Nucleus accumbens (tissue), 56 donors: ENCODE measurements at places on chromosomes 5 and 9.

- DNase-seq: no peak
These were observed 74.9 kb upstream of the NIPAL4 start for GRCh38 chr5:157384971-157385709.

GRCh38 chr5:42912184-42912798, 100.6 kb upstream of the SELENOP start:
- no peak for DNase-seq

GRCh38 chr5:8213701-8214240, 344.8 kb downstream of the MTRR start:
- no peak for DNase-seq

DNA sequence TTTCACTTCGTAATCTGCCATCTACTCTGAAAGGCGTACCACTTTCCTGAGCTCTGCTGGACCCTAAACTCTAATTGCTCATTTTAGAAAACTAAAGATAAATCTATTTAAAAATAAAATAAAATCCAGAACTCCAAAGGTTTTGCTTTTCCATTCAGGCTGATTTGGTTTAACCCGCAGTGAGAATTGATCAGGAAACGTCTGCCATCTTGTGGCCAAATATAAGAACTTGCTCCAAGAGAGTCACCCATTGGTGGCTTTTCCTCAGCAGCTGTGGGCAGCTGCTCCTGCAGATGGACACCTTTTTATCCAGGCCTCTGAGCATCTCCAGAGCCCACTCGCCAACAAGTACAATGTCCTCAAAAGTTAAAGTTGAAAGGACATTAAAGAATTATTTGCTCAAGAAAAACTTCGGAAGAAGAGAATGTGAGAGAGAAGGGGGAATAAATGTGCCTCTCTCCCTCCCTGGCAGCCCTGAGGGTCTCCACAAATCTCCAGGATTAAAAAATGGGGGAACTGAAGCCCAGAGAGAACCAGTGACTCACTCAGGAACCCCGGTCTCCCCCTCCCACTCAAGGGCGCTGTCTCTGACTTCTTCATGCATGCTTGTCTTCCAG, 4.1 kb downstream of the SAXO1 start:
- DNase-seq: no peak

- DNase-seq: no peak
These were observed 1.0 kb upstream of the NIM1K start for GRCh38 chr5:43190755-43191603.

DNA sequence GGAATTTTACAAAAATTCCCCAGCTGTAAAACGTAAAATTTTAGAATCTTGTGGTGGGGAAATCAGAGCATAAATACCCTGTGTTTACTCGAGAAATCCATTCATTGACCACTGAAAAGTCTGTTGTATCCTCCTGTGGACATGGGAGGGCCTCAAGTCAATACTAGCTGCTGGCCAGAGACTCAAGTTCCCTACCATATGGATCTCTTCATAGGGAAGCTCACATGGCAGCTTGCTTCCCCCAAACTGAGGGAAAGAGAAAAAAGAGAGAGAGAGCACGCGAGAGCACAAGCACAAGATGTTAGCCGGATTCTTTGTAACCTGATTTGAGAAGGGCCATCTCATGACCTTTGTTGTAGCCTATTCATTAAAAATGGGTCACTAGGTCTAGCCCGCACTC, 591.9 kb downstream of the LRRC70 start:
- no peak for DNase-seq

DNA sequence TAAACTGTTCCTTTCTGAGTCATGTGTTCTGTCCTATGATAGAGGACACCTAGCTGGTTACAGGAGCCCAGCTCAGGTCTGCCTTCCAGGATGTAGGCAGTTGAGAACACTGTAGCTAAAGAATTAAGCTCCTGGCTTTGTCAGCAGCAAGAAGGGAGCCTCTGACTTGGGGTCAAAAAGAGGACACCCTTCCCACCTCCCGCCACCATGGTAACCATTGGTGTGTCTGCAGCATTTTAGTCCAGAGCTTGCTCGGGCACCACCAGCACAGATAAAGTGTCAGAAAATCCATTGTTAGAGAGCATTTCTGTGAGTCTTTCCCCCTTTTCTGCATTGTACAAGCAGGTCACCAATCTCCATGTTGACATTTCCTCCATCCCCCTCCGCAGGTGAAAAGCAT, 181.7 kb downstream of the DOCK8 start:
- DNase-seq: no peak

- DNase-seq: no peak
These were observed 56.1 kb downstream of the HRH2 start for GRCh38 chr5:175713930-175714329.

DNA sequence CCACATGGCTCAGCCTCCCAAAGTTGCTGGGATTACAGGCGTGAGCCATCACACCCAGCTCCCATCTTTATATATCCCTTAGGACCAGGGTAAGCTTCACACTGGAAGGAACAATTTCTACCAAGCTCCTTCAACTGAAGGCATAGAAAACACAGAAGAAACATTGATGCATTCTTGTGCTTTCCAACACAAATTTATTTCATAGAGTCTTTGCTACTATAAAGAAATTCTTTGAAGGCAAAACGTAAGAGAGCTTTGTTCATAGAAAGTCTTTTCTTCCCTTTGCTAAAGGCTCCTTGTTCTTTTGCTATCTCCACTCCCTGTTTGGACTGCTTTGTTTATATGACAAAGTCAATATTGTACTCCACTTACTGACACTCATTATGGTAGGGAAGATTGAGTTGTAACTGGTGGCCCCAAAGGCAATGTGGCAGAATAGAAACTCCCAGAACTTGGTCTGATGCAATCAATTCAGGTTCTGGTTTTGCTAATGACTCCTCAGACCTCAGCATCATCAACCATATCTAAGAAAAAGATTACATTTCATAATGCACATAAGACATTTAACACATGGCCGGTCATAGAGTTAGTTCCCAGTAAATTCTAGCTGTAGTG, 97.4 kb upstream of the CLINT1 start:
- DNase-seq: no peak

DNA sequence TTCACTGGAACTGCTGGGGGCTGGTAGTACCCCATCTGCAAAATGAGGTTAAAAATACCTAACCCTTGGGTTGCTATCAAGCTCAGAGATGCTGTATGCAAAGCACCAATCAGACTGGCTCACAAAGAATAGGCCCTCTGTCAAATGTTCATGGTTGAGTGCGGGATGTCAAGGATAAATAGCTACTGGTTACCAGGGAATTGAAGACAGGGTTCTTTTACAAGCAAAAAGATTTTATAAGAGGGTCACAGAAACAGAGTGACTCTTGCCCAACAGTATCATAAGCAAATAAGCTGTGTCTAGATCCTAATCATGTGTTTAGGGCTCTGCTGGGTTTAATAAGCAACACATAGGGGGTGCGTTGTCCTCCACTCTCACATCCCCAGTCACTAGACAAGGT, 11.9 kb downstream of the SYK start:
- no peak for DNase-seq

DNA sequence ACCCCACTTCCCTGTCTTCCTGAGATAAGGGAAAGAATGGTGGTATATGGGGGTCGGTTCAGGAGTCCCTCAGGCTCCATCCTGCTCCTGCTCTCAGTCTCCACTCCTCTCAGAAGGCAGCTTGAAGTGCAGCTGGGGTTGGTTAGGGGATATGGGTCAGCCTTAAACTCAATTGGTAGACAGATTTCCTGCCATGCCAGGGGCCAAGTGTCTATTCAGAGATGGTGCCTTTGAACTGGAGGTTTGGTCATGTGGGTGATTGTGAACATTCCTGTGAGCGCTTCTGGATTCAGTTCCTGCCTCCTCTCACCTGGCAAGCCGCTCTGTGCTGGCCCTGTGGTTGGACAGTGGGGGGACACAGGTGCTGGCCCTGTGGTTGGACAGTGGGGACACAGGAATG, 35.1 kb downstream of the CACNA1B start:
- DNase-seq: no peak

GRCh38 chr5:36089989-36090388, 23.3 kb upstream of the UGT3A2 start:
- DNase-seq: no peak

DNA sequence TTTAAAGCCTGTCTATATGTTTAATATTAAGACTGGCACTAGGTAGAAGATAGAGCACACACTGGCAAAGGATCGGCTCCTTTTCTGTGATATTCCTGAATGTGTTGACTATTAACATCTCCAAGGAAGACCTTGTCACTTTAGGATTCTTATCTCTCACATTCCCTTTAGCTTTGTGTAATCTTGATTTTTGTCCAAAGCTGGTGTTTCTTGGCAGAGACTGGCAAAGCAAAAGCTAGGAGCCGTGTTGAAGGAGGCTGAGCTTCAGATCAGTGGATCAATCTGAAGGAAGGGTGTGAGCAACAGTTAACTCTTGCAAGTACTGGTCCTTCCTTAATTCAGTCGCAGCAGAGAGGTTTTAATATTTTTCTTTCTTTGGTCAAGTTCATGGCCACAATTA, 830.4 kb upstream of the ZNF608 start:
- DNase-seq: no peak

GRCh38 chr5:118144540-118144939, 843.8 kb downstream of the DTWD2 start:
- no peak for DNase-seq

GRCh38 chr9:18126831-18127498, 347.0 kb upstream of the ADAMTSL1 start:
- no peak for DNase-seq

GRCh38 chr9:136798708-136799078, 2.6 kb downstream of the CCDC183 start:
- no peak for DNase-seq

DNA sequence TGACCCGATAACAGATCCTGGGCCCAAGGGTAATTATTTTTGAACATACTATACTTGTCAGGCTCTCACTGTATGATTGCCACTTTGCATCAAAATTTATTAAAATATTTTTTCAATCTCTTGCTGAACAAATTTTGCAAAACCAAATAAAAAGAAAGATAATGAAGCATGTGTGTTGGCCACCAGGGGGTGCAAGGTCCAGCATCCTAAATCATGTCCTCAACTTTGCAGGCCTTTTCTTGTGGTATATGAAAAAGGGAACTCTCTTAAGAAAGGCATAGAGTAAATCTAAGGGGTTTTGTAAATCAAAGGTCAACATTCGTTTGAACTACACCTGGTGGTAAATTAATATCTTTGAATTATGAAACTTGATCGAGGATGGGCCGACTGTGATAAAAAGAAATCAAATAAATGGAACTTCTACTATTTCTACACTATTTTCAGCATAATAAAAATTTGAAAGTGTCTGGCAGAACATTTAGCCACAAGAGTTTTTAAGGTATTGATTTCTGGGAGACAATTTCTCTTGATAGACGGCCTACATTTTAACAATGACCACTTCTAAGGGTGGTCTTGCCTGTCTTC, 676.5 kb downstream of the DMRTA1 start:
- no peak for DNase-seq

DNA sequence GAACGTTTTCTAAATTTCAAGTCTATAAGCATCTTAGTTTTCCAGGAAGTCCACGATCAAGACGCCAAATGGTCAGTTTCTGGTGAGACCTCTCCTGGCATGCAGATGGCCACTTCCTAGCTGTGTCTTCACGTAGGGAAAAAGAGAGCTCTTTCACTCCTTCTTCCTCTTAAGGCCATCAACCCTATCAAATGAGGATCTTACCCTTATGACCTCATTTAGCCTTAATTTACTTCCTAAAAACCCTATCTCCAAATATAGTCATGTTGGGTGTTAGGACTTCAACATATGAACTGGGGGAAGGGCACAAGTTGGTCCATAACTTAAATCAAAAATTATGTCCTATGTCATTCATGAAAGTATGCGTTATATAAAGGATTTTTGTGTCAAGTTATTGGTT, 229.5 kb downstream of the ARL15 start:
- DNase-seq: no peak

GRCh38 chr9:95721061-95721531, 154.4 kb upstream of the ERCC6L2 start:
- DNase-seq: no peak

DNA sequence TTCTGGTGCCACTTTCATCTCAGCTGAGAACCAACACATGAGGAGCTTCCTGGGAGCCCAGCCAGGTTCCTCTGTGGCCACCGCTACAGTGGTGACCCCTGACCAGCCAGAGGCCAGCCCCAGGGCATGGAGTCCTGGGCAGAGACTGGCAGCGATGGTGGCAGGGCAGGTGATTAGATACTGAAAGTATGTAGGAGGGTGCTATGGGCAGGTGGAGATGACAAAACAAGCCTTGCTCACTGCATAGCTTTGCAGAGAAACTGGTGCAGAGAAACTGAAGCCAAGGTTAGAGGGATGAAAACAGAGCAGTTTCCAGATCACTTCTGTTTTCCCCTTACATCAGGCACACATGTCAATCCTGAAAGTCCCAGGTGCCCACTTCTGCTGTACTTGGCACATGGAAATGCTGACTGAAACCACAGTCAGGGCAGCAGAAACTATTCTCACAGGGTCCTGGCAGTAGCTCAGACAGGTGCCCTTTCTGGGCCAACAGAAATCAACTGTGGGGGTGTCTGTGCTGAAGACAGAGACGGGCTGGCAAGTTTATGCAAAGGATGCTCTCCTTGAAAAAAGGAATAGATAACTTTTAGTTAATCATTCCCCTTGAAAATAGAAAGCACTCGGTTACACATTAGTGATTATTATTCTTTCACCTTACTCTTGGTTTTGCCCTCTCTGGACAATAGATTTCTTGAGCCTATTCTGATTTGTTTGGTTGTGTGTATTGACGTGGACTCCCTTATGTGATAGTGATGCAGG, 90.3 kb downstream of the ANKRD55 start:
- no peak for DNase-seq

GRCh38 chr5:133730866-133731265, 118.5 kb upstream of the FSTL4 start:
- no peak for DNase-seq

DNA sequence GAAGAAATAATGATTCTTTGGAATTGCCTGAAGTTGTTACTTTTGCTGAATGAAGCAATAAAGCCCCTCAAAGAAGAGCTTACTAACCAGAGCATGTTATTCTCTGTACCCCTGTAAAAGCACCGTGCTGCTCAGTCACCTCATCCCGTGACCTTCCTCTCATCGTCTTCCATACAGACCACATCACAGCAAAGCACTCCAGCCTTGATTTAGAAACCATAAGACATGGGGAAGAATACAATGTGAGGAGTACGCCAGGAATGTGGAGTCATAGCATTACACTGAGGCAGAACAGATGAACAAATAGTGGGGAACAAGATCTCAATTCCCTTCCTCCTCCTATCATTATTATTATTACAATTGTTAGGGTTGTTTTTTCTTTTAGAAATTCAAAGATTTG, 49.1 kb downstream of the ERAP1 start:
- DNase-seq: no peak

DNA sequence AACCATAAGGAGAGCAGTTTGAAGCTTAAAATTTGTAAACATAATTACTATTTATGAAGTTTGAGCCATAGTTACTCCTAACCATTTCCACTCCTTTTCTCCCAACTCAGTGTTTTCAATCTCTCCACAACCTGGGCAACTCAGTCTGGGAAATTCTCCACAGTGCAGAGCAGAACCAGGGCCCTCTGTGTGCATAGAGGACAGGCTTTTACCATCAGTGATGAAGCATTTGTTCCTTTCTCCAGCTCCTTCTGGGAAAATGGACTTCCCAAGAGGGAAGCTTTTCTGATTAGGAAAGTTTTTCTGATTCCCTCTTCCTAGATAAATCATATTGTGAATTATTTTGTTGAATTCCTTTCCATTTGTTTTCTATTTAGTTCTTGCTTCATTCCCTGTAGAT, 132.3 kb upstream of the MPDZ start:
- no peak for DNase-seq

- DNase-seq: no peak
These were observed 163.7 kb downstream of the DAB2IP start for GRCh38 chr9:121815084-121815483.
